Stimulated activated CD4-positive, alpha-beta T cell treated with anti-CD3 and anti-CD28 coated beads, Interleukin-4, amount 100 ng/mL, for 48 hours (primary cell): ENCODE measurements at places on chromosomes 2 and 18.

DNA sequence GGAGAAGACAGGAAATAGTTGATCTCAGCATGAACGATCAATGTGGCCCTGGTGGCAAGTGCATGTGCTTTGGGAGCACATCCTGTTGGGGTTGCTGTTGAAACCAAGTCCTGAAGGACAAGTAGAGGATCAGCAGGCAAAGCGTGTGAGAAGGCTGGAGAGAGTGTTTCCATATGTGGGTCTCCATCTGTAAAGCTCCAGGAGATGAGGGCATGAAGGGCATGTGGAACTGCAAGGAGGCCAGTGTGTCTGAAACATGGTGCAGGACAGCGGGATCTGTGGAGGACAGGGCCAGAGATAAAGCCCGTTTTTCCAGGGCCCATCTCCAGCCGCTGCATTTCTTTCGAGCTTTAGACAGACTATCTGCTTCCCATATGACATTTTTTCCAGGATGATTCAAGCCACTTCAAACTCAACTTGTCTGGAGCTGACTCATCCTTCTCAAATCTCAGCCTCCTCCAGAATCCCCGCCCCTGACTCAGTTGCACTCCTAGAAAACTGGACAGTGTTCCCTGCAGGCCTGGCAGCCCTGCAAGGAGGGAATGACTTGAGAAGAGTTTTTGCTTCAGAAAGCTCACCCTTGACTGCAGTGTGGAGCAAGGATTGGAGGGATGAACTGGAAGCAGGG lies 226.1 kb downstream of the VAPA start:
- DNase-seq, result no peak

DNA sequence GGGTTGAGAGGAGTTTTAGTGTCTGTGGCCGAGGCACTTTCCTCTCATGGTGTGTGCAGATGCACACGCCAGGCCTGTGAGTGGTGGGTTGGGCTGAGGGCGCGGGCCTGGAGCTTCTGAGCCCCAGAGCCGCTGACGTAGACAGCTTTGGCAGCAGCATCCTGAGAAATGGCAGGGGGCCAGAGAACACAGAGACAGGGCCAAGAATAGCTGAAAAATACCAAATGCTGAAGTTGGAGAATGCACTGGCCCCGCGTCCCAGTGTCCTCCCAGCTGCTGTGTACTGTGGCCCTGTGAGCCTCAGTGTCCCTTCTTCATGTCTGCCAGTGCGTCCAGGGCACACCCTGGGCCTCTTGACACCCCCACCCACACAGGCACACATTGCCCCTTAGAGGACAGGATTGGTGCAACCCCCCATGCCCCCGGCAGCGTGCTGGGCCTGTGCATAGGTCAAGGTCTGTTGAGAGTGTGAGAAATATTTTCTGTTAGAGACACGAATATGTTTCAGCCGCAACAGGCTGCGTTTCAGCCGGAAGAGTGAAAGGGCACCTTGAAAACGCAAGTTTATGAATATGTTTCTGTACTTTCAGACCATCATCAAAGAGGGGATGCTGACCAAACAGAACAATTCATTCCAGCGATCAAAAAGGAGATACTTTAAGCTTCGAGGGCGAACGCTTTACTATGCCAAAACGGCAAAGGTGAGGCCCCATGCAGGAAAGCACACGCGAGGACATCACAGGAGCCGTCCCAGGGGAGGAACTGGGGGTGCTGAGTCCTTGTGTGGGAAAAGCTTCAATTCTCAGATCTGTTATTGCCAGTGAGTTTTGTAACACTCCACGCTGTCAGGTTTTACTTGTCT lies 33.6 kb downstream of the DGKD start:
- no peak for DNase-seq

DNA sequence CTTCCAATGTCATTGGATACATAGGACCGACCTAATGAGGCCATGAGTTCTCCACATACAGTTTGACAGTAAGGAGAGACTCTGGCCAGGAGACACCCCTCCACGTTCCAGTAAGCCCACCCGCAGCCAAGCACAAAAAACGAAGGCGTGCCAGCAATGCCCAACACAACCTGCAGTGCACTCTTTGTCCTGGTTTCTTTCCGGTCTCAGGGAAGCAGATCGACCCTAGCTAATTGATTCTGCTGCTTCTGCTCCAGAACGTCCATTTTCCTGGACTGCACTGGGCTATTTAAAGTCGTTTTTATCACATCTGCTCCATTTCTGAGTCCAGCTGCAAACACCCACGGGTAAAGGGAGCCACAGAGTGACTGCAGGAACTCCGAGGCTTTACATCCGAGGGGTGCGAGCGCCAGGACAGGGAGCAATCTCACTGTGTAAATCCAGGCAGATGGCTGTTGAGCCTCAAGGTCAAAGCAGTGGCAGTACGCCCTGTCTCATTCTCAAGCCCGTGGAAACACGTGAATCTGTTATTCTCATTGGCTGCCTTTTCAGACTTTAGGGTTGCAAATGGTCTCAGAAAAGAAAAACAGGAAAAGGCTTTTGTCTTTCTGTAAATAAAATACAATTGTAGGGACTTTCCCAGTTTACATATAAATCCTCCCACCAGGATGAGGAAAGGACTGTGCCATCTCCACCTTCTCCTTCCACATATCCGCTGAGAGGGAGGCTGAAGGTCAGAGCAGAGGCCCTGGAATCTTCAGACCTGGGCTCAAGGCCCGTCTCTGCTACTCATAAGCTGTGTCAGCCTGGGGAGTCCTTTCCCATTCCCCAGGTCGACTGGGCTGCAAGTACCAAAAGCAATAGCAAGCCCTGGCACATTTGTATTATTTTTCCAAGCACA lies 40.7 kb downstream of the TMEM163 start:
- DNase-seq, result no peak

GRCh38 chr2:47512581-47513083 lies 109.7 kb downstream of the MSH2 start:
- DNase-seq, result no peak

DNA sequence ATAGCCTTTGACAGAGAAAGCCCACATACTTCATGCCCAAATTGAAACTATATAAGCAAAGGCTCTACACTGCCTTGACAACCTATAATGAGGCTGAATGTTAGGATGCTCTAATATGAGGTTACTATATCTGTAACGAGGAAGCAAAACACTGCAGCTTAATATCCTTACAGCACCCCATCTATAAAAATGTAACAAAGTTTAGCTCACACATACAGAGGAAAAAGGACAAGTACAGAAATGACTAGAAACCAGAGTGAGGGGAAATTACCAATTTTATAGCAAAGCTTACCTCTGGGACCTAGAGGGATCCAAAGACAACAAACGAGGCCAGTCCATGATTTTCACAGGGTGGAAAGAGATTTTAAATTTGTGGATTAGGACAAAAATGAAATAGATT lies 138.5 kb downstream of the COL4A4 start:
- DNase-seq, result no peak

DNA sequence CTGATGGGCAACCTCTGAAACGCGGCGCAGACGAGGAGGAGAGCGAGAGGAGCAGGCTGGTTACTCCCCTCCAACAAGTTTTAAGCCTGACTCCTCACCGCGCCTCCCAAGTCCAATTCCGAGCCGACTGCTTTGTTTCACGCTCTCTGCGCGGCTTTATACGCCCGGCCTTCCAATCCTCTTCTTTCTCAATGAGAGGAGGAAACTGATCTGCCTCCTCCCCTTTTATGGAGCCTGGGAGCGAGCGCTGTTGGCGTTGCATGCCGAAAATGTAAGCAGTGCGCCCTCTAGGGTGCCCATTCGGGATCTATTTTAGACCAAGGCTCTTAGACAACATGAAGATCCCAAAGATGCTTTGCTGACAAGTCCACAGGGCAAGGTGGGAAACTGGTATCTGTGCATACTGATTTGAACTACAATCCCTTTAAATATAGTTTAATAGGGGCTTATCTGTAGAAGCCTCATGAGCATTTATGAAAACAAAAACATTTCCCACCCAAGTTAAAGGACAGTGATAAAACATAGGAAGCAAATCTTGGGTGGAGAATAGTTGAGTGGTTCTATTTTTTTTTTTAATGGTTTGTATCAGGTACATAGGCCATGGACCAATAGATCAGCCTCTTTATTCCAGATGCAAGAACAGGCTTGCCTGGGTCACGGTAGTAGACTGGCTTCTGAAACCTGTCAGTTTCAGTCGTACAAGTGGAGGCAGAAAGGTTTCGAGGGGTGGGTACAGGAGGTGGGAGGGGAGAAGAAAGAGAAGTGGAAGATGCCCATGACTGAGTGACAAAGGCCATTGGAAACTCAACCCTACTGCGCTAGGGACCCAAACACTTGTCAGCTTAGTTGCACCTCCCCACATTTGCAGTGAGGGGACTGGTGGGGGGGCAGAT lies at the start of gene RND3:
RND3 (minus strand) TSS at position 131 of the 893 bp plus-strand sequence. CDS start 250 bp downstream, outside the sequence.
- peak; percentile 55 for DNase-seq

DNA sequence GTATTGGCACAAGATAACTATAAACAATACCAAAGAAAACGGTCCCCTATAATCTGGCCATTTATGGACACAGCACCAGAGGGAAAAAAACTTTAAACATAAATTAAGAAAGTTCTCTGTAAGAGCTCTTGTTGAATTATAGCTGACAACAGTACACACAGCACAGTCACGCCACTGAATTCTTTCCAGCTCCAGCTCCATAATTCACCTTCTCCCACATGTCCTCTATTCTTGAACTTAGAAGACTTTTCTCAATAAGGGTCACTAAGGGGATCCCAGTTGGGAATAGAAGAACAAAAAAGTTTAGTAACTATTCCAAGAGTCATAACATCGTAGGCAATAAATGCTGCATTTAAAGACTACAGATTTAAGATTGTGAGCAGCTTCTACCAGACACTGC lies 124.6 kb upstream of the CYP1B1 start:
- no peak for DNase-seq

GRCh38 chr2:159828738-159829137 lies 30.7 kb upstream of the CD302 start:
- no peak for DNase-seq

DNA sequence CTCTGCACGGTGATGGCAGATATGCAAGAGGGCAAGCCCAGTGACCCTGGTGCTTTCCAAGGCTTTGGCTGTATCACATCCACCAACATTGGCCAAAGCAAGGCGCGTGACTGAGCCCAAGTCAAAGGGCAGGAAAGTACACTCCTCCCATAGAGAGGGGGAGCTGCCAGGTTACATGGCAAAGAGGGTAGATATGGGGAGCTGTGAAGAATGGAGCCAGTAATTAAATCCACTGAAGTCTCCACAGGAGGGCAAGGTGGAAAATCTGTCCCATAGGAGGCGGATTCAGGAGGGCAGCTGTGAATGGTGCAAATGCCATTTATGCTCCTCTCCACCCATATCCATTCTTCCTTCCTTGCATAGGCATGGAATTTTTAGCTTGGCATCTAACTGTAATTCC lies 44.6 kb upstream of the THOC1 start:
- no peak for DNase-seq

DNA sequence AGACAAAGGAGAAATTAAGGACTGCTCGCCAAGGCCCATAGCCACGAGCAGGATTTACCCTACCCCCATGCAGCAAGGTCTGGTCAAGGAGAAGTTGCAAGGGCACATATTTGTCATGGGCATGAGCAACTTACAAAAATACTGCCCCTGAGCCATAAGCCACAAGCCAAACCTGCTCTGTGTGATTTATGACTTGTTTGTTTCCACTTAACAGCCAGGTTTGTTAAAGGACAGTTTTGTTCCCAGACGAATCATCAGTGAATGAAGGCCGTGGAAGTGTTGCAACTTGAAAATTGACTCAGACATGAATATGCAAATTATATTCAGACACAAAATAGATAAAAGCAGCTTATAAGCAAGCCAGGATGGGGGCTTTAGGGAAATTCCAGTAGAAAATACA lies 31.3 kb upstream of the EVA1A start:
- no peak for DNase-seq

DNA sequence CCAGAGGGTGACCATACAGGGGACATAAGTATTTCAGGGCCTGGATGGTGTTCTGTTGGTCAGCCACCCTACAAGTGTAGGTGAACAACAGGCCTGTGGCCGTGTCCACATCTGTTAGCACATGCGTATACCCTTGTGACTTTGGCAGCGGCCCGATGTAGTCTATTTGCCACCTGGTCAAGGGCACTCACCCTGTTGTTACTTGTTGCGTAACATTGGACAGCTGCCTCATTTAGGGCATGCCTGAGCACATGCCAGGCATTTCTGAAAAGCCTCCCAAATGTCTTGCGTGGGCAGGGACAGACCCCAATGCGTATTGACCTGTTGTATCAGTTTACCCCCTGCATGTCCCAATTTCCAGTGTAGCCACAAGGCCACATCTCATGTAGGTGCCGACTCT lies 235.0 kb downstream of the MBD5 start:
- no peak for DNase-seq

- no peak for DNase-seq
Measured at GRCh38 chr18:7164323-7165004, 46.9 kb upstream of the LAMA1 start.

DNA sequence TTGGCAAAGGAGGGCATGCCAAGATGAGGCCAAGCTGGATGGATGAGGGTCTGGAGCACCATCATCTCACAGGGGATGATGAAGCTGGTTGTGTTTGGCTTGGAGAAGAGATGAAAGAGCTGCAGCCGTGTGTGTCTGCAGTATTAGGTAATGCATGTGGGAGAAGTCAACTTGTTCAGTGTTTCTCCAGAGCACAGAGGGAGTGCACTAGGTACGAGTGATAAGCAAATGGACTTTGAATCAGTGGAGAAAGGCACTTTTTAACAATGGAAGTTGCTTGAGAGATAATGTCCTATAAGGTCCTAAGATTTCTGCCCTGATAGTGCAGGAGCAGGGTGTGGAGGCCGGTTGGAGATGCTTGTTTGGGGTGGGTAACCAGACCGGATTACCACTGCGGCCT lies 36.0 kb downstream of the SLC14A2 start:
- DNase-seq, result no peak

DNA sequence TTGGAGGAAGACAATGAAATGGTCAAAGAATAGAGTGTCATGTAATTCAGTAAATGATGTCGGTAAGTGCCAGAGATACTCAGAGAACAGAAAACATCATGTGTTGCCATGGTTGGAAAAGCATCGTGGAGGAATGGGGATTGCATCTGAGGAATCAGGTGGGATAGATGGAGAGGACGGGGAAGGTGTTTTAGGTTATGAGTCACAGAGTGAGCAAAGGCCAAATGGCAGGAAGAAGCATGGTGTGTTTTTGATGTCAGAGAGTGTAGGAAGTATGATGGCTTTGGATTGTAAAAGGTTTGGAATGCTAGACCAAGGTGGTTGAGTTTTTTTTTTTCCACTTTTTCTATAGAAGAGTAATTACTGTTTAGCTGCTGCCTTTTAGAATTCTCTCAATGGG lies 27.5 kb upstream of the CD28 start:
- DNase-seq, result no peak

DNA sequence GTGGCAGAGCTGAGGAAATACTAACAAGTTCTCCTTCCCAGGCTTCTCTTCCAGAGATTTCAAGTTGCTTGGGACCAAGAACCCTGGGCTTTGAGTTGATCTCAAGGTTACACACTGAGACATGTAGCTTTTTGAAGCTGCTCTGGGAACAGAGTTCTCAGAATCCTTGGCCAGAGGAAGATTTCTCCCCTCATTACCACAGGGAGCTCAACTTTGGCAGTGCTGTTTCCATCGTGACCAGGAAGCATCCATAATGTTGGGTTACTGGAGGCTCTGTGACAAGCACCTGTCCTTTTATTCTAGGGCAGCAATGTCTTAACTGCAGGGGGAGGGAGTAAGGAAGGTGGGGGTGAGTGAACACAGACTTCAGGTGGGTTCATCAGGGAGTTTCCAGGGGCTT lies 41.5 kb upstream of the CHRNA1 start:
- DNase-seq, result no peak

GRCh38 chr2:98807221-98807620 lies 76.3 kb upstream of the MGAT4A start:
- DNase-seq, result no peak

GRCh38 chr2:174587579-174587978 lies 10.0 kb downstream of the WIPF1 start:
- DNase-seq, result no peak
